Dermis blood vessel endothelial cell (primary cell): ENCODE measurements at places on chromosomes 13 and 19.

DNA sequence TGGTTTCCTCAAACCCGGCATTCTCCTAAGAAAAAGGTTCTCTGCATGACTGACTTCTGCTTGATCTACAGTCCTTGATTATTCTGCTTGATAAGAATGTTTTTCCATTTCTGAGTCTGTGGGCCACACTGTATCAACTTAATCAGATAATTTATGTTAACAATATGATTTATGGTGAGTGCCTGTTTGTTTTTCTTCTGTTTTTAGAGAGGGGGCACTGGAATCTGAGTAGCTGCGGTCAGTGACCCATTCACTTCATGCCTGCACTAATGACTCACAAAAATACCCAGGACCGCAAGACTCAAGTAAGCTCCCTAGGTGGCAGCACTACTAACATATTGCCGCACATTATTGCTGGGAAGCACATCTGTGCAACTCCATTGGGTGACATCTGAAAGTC is 542.3 kb upstream of the ATXN8OS start:
- no peak for DNase-seq

DNA sequence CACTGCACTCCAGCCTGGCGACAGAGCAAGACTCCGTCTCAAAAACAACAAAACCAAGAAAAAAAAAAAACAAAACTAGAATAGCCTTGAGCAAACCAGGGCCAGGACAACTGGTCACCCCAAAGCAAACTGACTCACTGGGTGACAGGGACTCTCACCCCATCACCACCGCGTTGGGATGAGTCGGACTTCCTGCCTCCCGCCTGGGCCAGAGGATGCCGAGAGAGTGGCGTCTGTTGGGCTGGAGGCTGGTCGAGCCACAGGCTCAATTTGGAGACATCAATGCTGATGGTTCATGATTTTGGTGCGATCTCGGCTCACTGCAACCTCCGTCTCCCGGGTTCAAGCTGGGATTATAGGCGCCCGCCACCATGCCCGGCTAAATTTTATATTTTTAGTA is 11.6 kb downstream of the TMPRSS9 start:
- no peak for DNase-seq

GRCh38 chr13:112849500-112849899 is 119.5 kb upstream of the MCF2L start:
- peak; percentile 64 for DNase-seq

- no peak for DNase-seq
Measured at GRCh38 chr19:10299545-10300458, 9.8 kb downstream of the ZGLP1 start.

DNA sequence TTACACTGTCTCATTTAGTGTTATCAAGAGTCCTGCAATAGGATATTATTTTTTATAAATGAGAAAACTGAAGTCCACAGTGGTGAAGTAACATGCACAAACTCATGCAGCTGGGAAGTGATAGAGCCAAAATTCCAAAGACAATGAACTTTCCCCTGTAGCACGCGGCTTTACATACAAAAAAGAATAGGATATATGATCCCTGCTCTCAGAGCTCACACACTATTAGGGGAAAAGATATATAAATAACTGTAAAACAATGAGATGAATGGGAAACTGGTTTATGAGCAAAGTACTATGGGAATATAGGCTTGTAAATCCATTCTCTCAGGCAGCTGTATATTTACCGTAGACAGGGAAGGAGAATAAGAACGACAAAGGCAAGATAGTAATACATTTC is 39.7 kb downstream of the THSD1 start:
- DNase-seq, result no peak

- DNase-seq, result no peak
Measured at GRCh38 chr19:4089400-4089908, 22.8 kb upstream of the ZBTB7A start.

- DNase-seq, result no peak
Measured at GRCh38 chr19:11166281-11167142, 10.9 kb upstream of the SPC24 start.

- no peak for DNase-seq
Measured at GRCh38 chr13:38166116-38166515, 183.5 kb upstream of the UFM1 start.

DNA sequence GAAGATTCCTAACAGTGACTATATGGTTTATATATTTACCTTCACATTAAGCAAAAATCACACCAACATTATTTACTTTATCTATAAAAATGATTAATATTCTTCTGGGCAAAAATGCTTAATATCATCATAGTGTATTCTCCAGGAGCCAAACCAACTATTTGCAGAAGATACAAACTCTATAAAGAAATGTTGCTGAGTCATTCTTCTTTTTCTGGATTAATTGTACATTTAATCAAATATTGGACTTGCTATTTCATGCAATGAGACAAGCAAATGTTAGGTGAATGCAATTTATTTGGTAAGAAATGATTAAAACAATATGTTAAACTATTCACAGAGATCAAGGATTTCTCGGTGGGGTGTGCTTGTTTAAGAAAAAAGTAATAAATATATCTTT is 1075.8 kb downstream of the PCDH9 start:
- no peak for DNase-seq

- peak; percentile 86 for DNase-seq
Measured at GRCh38 chr13:76610819-76611415, 275.3 kb downstream of the KCTD12 start.

GRCh38 chr13:80685942-80686341 is 345.0 kb upstream of the SPRY2 start:
- no peak for DNase-seq

DNA sequence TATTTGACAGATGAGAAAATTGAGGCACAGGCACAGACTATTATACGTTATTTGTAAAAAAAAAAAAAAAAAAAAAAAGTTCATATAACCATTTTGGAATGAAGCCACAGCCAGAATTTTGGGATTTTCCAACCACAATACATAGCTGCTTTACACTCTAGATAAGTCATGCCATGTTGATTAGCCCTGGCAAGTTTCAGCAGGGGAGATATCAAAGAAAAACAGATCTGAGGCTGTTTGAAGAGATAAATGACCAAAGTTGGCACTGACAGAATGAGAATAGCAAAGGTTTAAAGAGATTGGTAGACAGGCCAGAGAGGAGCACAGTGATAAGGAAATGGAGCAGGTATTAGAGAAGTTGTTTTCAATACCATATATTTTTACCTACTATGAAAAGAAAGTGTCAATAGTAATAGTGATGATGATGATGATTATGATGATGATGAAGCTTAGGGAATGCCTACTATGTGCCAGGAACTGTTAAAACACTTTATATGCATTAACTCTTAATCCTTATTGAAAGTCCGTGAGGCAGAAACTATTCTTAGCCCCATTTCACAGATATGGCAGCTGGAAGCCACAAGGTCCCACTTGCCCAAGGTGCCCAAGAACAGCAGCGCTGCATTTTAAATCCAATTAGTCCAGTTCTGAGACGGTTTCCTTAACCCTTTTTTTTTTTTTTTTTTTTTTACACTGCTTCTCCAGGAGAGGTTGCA is 105.5 kb downstream of the MBNL2 start:
- peak; percentile 36 for DNase-seq

GRCh38 chr19:37991176-37991835 is 84.3 kb downstream of the SIPA1L3 start:
- no peak for DNase-seq

GRCh38 chr19:46402725-46403124 is 10.6 kb downstream of the CCDC8 start:
- no peak for DNase-seq

GRCh38 chr19:2494084-2494446 is 18.1 kb downstream of the GADD45B start:
- no peak for DNase-seq

DNA sequence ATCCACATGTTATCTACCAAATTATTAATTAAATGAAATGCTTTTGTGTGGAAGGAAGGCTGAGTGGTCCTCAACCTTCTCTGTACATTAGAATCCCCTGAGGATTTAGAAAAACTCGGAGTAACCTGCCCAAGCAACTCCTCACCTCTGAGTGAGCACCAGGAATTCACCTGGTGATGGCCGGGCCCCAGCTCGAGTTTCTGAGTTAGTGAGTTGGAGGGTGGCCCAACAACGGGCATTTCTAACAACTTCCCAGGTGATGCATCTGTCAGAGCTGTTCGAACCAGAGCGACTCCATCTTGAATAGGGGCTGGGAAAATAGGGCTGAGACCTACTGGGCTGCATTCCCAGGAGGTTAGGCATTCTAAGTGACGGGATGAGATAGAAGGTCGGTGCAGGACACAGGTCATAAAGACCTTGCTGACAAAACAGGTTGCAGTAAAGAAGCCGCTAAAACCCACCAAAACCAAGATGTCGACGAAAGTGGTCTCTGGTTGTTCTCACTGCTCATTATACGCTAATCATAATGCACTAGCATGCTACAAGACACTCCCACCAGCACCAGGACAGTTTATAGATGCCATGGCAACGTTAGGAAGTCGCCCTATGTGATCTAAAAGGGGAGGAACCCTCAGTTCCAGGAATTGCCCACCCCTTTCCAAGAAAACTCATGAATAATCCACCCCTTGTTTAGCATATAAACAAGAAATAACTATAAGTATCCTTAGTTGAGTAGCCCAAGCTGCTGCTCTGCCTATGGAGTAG is 44.2 kb upstream of the SHISA2 start:
- DNase-seq, result no peak

DNA sequence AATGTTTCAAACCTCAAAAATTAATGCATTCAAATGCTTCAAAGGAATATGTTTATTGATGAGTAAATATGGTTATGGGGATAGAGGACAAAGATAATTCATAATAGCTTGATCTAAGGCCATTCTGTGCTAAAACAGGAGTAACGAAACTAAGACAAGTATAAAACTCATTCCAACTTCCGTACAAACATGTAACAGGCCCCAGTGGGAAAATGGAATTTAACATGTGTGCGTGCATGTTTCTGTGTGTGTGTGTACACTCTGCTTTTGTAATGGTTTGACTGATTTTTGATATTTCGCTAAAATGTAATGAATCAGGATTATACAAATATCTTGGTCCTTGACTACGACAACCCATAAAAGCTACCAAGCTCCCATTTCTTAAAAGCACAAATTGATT is 91.0 kb downstream of the KLF12 start:
- no peak for DNase-seq

DNA sequence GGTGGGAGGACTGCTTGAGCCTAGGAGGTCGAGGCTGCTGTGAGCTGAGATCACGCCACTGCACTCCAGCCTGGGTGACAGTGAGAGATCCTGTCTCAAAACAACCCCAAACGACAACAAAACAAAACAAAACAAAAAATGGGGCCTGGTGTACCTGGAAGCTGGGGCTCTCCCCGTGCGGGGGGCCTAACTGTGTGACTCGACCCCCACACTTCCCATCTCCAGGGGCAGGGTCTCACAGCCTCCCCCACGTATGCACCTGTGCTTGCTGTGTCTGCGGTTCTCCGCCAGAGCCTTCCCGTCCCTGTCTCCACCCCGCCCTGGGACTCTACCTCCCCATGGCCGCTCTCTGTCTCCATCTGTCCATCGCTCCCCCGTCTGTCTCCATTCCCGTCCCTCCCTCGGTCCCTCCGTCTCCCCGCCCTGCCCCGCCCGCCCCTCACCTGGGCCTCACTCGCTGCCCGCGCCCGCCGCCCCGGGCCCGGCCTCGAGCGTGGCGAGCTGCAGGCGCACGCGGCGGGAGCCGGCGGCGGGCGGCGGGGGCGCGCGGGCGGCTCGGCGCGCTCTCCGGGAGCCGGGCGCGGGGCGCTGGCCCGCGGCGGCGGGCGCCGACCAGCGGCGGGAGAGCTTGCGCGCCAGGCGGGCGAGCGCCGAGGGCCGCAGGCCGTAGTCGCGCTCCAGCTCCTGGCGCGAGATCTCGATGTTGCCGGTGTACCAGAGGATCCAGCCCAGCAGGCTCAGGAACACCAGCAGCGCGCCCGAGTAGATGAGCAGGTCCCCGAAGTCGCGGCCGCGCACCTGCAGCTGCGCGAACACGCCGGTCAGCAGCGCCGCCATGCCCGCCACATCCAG is 587 bp downstream of the TMEM238 start:
- peak; percentile 83 for DNase-seq

DNA sequence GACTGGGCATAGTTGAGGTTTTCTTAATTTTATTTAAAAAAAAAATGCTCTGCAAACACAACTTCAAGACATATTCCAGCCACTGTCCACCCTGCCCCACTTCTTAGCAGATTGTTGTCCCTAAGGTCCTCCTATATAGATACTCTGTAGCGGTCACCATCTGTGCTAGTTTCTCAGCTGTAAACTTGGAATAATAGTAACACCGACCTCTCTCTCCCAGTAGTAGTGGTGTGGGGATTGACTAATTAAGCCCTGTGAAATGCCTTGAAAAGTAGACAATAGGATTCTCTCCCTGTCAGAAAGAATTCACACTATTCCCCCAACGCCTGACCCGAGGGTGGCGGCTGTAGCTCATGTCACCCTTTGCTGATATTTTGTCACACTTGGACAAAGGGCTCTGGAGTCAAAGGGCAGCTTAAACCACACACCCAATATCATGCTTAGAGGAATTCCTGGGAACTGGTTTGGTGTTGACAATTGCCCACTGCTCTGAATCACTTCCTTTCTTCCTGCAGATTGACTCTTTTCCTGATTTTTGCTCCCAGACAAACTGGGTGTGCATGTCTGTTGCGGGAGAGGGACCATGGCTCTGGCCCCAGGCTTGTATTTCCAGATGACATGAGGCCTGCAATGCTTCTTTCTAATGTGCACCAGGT is 9.2 kb upstream of the SERP2 start:
- DNase-seq, result peak; percentile 89

- DNase-seq, result no peak
Measured at GRCh38 chr13:109226631-109227030, 559.8 kb downstream of the IRS2 start.

DNA sequence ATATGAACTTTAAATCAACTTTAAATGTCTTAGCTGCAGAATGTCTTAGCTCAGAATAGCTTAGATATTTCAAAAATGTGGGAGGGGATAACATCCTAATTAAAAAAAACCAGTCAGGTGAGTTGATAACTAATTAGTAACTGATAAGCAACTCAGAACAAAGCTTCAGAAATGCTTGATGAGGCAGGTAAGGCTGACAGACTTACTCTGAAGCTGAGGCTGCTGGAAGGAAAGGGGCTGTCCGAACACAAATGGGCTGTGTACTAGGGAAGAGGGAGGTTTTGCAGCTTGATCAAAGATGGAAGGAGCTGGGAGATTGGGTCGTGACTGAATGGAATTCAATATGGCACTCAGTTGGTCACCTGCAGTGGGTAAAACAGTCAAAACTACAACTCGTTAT is 91.2 kb upstream of the FBXL3 start:
- DNase-seq, result no peak

DNA sequence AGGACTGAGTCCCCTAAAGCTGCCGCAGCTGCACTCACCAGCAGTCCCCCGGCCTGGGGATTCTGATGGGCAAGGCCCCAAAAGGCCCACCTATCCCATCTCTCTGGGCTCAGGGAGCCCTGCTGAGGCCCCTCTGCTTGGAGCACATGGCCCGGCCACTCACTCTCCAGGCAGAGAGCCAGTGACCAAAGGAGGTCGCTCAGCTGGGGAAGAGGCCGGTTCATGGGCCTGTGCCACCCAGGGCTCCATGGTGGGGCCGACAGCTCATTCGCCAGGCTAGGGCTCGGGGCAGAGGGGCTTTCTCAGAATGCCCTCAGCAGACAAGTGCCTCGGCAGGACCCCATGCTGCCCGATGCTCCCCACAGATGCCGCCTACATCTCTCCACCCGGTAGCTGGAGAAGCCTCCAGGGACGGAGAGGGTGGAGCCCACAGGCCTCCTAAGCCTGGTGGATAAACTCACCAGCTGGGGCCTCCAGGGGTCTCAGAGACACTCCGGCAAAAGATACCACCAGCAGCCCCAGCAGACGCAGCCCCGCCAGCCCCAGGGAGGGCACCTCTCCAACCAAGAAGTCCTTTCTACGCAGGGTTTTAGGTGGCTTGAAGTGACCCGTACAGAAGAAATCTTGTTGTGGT is 54.4 kb downstream of the MLLT1 start:
- DNase-seq, result no peak
